ENCODE measurements at places on chromosomes 11 and 22.

DNA sequence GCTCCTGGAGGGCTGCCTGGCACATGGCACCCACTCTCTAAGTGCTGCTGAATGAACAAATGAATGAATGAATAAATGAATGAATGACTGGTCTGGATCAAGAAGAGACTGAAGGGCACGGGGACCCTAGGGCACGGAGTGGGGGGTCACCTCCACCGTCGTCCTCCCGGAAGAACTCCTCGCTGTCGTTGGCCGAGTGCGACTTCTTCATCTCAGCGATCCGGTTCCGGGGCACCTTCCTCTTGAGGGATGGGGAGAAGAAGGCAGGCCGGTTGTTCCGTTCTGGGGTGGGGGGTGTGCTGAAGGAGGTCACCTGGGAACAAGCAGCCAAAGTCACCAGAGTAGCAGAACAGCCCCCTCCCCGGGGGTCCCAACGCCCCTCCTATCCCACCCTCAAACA lies 36.0 kb downstream of the NUP50 start:
- DNase-seq: no peak

- no peak for DNase-seq
Measured at GRCh38 chr11:117906710-117907109, 22.5 kb downstream of the TMPRSS13 start.

DNA sequence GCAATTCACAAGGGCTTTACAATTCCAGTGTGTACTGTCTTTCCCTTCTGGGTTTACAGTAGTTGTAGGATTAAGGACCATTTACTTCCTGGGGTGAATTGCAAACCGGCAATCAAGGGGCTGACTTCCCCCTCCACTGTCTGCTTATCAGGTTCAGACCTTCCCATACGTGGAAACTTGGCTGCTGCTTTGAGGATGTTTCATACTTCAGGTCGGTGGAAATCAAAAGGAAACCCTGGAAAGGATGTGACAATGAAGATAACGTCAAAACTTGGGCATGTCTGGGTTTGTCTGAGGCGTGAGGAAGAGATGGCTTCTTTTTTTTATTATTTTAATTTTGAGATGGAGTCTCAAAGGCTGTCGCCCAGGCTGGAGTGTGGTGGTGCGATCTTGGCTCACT lies 2.1 kb upstream of the RTCB start:
- no peak for DNase-seq

DNA sequence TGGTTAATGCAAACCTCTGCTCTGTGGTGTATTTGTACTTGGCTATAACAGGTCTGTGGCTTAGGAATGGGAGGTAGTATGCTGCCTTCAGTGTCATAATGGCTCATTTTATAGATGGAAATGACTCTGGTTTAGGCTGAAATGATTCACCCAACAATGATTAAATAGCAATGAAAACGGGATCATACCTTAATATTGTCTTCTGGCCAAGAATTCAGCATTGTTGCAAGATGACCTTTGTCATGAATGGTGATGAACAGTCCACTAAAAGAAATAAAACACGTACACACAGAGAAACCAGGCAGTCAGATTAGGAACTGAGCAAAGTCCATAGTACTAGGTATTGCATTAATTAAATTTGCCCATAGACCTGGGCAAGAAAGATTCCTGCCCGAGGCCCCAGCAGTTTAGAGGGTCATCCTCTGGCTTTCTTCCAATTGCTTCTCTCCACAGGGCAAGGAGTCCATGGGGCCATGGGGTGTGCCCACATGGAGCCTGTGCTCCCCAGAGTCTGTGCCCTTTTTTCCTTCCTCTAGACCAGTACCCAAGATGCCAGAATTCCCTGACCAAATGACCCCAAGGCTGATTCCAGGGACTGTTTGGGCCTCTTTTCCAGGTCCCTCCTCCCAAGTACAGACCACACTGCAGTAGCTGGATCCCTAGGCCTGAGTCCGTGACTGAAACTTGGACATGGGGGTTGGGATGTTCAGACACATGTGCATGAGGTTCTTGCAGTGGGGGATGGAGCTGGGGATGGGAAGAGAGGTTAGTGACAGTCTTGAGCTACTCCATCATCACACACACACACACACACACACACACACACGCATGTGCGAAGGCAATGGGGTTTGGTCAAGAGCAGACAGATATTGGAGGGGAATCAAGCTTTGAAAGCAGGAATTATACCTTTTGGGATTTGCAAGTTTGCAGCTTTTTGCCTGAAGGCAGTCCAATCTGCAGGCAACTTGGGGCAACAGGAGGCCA lies 134.2 kb downstream of the CCDC81 start:
- no peak for DNase-seq

- no peak for DNase-seq
Measured at GRCh38 chr22:29053048-29053702, 8.5 kb downstream of the C22orf31 start.

- DNase-seq: no peak
Measured at GRCh38 chr22:20625270-20625669, 117.9 kb downstream of the MED15 start.

- no peak for DNase-seq
Measured at GRCh38 chr22:32862936-32863661, 61.6 kb downstream of the TIMP3 start.

DNA sequence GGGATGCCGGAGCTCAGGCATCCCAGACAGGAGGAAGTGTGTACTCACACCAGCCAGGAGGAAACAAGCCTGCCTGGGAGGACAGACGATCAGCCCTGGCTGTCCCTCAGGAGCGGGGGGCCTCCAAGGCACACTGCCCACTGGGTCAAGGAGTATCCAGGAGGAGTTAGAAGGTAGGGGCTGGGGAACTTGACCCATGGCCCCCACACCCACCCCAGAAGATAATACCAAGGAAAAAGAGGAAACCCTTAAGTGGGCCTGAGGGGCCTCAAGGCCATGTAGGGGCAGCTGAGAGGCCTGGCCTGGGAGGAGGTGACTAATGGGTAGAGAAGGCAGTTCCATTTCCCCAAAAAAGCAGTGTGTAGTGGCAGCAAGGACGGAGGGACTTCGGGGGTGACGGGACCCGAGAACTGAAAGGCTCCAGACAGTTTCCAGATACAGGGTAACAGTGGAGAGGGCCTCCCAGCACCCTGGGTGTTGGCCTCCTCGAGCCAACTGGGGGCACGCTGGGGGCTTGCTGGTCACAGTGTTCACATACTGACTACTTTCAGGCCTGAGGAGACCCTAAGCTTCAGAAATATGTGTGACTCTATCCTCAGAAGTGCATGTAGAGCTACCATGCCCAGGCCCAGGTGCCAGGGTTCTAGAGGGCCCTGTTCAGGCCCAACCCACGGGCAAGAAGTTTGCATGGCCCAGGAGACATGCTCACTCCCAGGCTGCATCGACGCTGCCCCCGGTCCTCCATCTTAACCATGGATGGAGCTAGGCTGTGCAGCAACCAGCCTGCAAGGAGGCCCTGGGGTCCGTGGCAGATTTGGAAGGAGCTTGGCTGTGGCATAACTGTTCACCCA lies 75.7 kb upstream of the PITPNB start:
- no peak for DNase-seq

DNA sequence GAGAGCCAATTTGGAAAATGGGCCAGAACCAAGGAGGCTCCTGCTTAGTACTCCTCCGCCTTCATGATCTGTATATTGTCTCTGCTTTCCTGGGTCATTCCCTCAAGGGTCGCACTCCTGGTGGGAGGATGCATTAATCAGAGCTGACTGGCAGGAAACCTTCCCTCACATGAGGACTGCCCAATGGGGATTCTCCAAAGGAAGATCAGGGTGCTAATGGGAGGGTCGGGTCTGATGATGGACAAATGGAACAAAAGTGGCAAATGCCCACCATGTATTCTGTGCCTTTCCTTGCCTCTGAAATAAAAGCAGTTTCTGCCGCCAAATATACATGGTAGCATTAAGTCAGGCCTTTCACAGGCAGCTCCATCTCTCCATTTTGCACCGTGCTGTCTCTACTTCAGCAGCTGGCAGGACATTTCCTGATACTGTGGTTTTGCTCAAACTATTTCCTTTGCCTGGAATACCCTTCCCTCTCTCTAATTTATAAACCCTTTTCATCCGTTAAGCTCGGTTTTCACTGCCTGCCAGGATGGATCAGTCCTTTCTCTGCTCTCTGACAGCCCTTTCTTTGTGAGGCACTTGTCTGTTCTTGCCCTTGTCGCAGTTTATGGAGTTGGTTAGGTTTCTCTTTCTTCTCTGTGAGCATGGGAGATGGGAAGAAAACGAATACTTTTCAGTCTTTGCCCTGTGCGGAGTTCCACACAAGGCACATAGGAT lies 13.5 kb downstream of the SREBF2 start:
- no peak for DNase-seq

DNA sequence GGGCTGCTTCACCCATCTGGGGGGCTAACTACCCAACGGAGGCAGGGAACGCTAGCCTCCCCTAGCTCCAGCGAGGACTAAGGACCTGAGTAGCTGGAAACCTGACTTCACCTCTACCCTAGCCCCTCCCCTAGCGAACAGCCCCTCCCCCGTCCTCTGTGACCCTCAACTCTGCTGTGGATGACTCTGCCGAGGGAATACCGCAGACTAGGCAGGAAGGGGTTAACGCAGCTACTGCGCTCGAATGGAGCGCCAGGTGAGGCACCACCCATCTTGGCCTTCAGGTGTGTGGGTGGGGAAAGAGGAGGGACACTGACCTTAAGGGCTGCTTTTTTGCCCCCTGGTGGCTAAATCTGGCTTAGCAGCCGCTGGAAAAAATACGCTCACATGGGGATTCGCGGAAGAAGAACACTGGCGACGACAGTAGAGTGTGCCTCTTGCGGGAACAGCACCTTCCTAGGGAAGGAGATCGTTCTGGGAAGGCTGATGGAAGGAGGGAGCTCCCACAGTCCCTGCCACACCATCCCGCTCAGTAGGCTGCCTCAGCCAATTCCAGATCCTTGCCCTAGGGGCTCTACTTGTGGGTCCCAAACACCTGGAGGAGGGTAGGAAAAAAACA lies 4.5 kb upstream of the BCL9L start:
- DNase-seq: peak; percentile 97

GRCh38 chr22:36546932-36547331 lies 18.0 kb upstream of the EIF3D start:
- no peak for DNase-seq

GRCh38 chr22:35021161-35021560 lies 44.8 kb upstream of the ISX start:
- no peak for DNase-seq

DNA sequence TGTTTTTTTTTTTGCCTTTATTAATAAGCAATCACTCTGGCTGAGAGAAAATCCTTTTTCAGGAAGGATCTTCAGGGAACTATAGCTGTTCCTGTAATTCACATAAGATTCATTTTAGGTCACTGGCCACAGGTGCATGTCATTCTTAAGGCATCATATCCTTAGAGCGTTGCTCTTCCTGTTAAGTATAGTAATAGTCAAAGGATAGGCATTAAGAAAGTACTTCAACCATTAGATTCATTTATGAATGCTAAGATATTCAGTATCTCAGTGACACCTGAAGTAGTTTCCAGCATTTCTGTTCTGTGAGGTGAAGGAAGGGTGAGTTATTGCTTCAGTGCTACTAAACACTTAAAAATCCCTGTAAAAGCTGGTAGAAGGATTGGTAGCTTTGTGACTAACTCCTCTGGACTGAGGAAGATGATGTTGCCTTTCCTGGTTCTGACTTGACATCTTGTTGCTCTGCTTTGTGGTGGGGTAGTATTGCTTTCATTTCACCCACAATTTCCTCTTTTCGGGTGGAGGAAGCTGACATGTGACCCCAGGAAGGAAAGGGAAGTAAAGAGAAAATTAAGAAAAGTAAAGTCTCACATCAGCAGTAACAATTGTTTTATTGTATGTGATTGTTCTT lies 34.7 kb downstream of the RNF169 start:
- DNase-seq: no peak

DNA sequence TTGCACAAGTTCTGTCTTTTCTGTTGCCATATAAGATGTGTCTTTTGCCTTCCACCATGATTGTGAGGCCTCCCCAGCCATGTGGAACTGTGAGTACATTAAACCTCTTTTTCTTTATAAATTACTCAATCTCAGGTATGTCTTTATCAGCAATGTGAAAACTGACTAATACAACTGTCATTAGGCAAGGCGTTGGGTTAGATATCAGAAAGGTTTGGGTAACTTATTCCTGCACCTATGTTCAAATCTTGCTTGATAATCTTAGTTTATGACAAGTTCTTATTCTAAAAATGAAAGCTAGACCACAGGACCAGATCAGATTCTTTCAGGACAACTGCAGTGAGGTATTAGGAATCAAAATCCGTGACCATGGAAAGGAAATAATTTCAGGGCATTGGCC lies 160.6 kb upstream of the BDNF start:
- DNase-seq: no peak

DNA sequence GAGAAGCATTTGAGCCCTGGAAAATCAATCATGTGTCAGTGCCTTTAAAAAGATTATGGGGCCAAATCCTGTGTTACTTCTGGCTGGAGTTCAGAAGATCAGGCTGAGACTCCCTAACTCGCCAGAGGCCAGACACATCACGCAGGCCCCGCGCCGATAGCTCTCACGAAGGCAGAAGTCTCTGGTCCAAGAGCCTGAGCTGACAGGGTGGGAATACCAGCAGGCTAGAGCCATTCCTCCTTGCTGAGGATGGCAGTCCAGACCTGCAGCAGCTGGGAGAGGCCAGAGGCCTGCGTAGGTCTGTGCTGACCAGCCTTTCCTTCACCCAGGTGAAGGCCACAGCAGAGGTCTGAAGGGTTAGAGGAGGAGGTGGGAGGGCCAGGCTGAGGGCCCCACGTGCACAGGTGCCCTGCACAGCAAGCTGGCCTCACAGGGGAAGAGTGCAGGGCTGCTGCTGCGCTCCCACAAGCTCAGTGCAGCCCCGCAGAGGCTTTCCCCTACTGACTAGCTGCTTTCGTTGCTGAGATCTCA lies 52.9 kb downstream of the ST14 start:
- DNase-seq: peak; percentile 25

- no peak for DNase-seq
Measured at GRCh38 chr22:17514084-17514483, 49.2 kb upstream of the SLC25A18 start.

DNA sequence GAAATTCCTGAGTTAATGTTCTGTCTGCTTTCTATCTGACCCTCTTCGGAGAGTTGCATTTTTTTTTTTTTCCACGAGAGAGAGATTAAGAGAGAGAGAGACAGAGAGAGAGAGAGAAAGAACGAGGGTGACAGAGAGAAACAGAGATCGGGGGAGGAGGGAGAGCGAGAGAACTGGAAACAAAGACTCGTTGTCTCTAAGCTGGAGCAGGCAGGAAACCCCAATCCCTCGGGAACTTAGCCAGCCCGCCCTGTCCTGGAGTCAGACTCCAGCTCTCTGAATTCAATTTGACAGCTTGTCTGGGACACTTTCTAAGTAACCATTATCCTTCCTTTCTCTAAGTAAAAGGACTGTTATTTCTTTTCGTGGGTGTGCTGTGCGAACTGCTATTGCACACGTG lies 76.9 kb downstream of the KCNJ1 start:
- DNase-seq: peak; percentile 22

- no peak for DNase-seq
Measured at GRCh38 chr11:118027694-118028093, 41.5 kb downstream of the IL10RA start.

Measured in G401 (cell line).